ENCODE measurements at places on chromosomes 6 and 20. TPM values are rescaled to one million over a fixed set of nuclear protein-coding genes. Genes with fewer than 3 reads are reported as not detected.

DNA sequence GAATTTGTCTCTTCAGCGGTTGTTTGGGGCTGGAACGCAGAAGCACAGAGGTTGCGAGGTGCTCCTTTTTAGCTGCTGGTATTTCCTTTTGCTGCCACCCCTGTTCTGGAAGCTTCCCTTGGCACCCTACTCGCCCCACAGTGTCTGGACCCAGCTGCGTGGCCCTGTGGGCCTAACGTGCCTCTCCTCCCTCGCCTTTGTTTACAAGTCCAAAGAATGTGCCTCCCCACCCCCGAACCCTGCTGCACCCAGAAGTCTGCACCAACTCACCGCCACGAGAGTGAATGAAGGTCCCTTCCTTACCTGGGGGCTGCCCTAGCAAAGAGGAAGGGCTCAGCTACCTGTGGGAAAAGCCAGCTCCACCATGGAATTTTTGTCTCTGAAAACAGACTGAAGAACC lies 139.7 kb upstream of the RPS6KA2 start:
- DNase-seq: no peak

The ENPP1 gene
- 1.2 TPM for total RNA-seq

GRCh38 chr20:51172558-51173428 lies 149.9 kb upstream of the KCNG1 start:
- DNase-seq: no peak

The HSPA1L gene
- 1.1 TPM for total RNA-seq

The TRIM10 gene
- total RNA-seq: not detected

The ESR1 gene
- not detected for total RNA-seq

GRCh38 chr6:11500008-11500407 lies 37.5 kb upstream of the TMEM170B start:
- DNase-seq: peak; percentile 44

The WTAP gene
- 86.9 TPM for total RNA-seq

The PNPLA1 gene
- total RNA-seq: not detected

The CLIC5 gene
- total RNA-seq: 3.5 TPM

DNA sequence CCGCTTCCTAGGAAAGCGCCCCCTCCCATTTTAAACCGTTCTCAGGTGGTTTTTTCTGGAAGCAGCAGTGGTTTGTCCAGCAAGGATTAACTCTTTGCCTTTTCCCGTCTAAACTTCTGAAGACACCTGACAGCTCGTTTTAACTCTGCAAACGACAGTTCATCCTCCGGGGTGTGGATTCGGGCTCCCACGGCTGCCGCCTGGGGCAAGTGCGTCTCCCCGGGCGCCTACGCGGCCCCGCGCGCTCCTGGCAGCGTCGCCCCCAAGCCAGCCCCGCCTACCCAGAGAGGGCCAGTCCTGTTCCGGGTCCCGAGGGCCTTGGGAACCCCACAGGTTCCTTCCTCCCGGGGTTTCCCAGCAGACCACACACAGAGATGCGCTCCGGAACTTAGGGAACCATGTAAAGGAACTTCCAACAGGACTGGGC lies 54.4 kb downstream of the PRR18 start:
- no peak for DNase-seq

DNA sequence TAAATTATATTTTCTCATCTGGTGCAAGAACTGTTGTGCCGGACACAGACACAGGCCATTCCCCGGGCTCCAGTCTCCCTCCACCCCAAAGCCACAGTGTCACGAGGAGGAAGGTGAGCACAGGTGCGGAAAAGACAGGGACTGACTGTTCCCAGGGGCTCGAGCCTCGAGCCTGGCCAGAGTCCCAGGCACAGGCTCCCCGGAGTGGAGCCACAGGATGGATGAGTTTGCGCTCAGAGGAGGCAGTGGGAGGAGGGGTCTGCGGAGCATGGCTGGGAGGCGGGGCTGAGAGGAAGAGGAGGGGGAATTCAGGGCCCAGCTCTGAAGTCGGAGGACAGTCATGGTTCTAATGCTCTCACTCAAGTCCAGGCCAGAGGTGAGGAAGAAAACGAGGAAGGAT lies 284.8 kb downstream of the SMOC2 start:
- DNase-seq: no peak

The C20orf141 gene
- not detected for total RNA-seq

GRCh38 chr20:497979-498378 lies 35.6 kb upstream of the TBC1D20 start:
- DNase-seq: no peak

The LRFN2 gene
- not detected for total RNA-seq

The C6orf163 gene
- total RNA-seq: 0.55 TPM

GRCh38 chr6:88141561-88142296 lies 24.4 kb downstream of the CNR1 start:
- no peak for DNase-seq

DNA sequence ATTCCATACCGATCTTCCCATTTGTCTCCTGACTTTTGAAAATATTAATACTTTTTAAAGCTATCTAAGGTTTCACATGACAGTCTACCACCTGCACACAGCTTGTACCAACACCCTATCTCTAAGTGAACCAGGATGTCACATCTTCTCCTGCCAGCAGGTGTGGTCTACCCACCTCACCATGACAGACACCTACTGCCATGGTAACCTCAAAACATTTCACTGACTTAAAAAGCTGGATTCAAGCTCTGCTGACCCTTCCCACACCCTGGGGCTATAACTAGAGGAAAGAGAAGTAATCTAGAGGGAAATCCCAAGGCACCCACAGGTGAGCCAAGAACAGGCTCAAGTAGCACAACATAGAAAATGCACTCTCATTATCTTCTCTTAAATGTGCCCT lies 1.2 kb downstream of the SLC17A3 start:
- DNase-seq: no peak

DNA sequence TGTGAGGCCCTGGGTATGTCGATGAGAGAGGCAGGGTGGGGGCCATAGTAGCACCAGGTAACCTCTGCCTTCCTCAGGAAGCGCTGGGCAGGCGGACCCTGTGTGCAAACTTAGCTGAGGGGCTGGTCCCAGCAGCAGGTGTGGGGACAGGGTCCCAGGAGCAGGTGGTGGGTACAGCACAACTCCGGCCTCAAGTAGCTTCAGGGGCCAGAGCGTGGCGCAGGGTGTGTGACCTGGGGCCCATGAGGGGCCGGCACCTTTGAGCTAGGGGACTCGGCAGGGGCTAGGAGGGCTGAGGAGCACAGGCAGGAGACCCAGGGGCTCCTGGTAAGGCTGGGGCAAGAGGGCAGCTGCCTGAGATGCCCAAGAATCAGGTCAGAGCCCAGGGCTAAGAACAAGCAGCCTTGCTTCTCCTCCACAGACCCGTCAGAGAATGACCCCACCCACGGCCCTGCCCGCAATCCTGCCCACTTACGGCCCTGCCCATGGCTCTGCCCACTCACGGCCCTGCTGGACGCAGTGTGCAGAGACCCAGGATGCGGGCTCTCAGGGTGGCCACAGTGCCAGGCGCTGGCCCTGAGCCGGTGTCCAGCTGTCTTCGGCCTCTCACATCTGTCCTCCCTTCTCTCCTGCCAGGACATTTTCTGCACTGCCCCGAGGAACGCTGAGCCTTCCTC lies 30.9 kb downstream of the CHRNA4 start:
- no peak for DNase-seq

The PRICKLE4 gene
- not detected for total RNA-seq

DNA sequence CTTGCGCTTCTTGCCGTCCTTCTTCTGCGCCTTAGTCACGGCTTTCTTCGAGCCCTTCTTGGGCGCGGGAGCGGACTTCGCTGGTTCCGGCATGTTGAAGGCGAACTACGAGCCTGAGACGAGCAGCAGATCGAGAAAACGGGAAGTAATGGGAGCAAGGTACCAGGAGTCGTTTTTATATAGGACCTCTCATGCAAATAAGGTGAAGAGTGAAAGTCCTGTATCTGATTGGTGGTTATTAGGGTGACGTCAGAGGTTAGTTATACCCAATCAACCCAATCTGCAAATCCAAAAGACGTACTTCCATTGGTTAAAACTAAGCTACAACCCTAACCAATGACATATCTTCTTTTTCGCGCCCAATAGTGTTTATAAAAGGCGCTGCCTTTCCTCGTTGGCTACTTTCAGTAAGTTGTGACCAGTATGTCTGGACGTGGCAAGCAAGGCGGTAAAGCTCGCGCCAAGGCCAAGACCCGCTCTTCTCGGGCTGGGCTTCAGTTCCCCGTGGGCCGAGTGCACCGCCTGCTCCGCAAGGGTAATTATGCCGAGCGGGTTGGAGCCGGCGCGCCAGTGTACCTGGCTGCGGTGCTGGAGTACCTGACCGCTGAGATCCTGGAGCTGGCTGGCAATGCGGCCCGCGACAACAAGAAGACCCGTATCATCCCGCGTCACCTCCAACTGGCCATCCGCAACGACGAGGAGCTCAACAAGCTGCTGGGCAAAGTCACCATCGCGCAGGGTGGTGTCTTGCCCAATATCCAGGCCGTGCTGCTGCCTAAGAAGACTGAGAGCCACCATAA lies 100.6 kb upstream of the PRSS16 start:
- peak; percentile 99 for DNase-seq

GRCh38 chr6:107786709-107787588 lies 37.2 kb downstream of the SCML4 start:
- no peak for DNase-seq

DNA sequence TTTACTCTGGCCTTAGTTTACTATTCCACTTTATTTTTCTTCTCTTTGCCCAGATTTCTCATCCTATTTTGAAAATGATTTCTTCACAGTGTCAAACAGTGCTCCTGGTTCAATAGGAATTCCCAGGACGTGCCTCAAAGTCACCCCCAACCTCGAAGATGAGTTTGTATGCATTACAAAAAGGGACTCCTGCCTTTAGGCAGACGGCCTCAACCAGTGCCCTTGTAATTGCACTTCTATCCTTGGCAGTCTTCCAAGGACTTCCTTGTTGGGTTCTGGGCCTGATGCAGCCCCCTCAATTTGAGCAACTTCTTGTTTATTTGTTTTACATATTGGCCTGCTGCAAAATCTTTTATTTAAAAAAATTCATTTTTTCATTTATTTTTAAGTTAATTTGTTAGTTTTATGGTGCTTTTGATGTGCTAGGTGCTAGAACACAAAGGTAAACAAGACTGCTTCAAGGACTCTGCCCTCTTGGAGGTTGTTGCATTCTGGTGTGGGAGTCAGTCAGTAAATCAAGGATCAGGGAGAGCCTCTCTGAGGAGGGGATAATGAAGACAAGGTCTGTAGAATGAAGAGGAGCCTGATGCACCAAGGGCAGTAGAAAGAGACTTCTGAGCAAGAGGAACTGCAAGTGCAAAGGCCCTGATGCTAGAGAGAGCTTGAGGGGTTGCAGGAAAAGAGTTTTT lies 181.5 kb upstream of the LAMP5 start:
- no peak for DNase-seq

- DNase-seq: no peak
Observed at GRCh38 chr6:39378175-39378959, 55.9 kb upstream of the KCNK16 start.

The RBM24 gene
- total RNA-seq: 4.2 TPM

GRCh38 chr6:157333537-157333936 lies 10.2 kb upstream of the TMEM242 start:
- DNase-seq: no peak

DNA sequence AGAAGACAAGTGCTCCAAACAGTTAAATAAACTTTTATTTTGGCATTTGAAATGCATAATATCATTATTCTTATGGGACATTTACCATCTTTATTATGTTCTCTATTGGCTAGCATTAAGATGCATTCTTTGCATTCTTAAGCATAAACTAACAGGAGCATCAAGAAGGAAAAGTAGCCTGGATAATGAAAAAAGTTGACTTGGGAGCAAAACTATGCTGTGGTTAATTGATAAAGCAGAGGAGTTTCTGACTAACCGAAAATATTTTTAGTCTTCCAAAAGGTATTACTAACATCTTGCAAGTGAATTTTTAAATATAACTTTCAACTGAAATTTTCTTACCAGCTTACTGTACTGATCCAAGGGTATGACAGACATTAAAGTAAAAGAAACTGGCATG lies 140.3 kb downstream of the FLRT3 start:
- no peak for DNase-seq

DNA sequence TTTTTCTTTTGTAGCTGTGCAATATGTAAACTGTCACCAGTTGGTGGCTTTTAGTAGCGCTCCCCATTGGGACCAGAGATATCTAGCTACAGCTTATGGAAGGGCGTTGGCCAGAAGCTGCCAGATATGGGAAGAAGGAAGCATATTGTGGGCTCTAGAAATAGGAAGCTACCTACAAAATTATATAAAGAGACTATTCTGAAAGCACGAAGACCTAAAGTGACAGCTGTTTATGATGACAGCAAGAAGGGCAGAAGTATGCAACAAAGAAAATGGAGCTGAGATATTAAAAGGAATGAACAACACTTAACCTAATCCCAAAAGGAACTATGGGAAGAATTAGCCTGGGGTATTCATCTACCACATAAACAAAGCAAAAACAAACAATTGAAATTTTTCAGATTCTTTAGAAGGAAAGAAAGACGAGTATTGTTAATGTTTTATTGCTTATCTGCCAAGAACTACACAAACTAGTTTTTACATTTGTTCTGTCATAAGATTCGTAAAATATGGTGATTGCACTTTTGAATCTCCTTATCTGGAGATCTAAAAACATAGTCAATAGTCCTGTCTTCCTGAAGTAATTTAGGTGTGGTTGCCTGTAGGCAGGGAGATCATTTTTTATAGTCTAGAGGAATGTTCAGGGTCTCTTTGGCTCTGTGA lies 81.6 kb downstream of the NCOA7 start:
- no peak for DNase-seq

GRCh38 chr6:108464418-108465097 lies 96.2 kb upstream of the FOXO3 start:
- no peak for DNase-seq

GRCh38 chr6:18359237-18359885 lies 27.8 kb upstream of the RNF144B start:
- DNase-seq: no peak

The CNR1 gene
- 1.2 TPM for total RNA-seq

The NRN1 gene
- 3.1 TPM for total RNA-seq

DNA sequence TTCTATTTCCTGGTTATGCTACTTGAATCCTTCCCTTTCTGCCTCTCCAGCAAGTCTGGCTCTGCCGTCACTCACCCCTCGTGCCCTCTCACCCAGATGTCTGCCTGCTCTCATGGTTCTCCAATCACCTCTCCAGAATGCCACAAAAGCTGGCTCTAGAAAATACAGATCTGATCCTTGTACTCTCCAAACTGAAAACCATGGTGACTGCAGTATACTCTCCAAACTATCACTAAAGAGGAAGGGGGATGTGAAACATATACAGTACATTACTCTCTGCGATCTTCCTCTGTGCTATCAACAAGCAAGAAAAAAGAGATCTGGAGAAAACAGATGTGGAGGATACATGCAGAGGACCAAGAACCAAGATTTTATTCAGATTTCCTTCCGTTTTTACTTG lies 91.1 kb downstream of the ATXN1 start:
- no peak for DNase-seq

The TINAG gene
- total RNA-seq: 0.75 TPM

The EYA4 gene
- total RNA-seq: 0.58 TPM

GRCh38 chr6:14384175-14384949 lies 266.8 kb downstream of the CD83 start:
- no peak for DNase-seq

The MGME1 gene
- total RNA-seq: 11.6 TPM

- DNase-seq: no peak
Observed at GRCh38 chr6:83098589-83098988, 31.1 kb downstream of the DOP1A start.

- DNase-seq: no peak
Observed at GRCh38 chr6:106119546-106119945, 33.4 kb downstream of the PRDM1 start.

- DNase-seq: no peak
Observed at GRCh38 chr6:35093783-35094182, 47.4 kb downstream of the TCP11 start.

- no peak for DNase-seq
Observed at GRCh38 chr6:105483492-105483891, 80.6 kb upstream of the PREP start.
